ENCODE measurements at places on chromosomes 2 and 18. TPM values are rescaled to one million over a fixed set of nuclear protein-coding genes. Genes with fewer than 3 reads are reported as not detected.

PLEK gene
- not detected for total RNA-seq

SPDYA gene
- total RNA-seq: 0.24 TPM

SPRED2 gene
- total RNA-seq: 30.9 TPM

KLHL41 gene
- total RNA-seq: 0.30 TPM

BMP10 gene
- not detected for total RNA-seq

AP1S3 gene
- total RNA-seq: 25.2 TPM

AGPS gene
- 34.8 TPM for total RNA-seq

ADAM23 gene
- 10.3 TPM for total RNA-seq

PAIP2B gene
- 0.34 TPM for total RNA-seq

Data from A549 treated with CpdA at 1 μM for 4 hours (cell line).